ENCODE measurements at places on chromosomes 5 and 9.

DNA sequence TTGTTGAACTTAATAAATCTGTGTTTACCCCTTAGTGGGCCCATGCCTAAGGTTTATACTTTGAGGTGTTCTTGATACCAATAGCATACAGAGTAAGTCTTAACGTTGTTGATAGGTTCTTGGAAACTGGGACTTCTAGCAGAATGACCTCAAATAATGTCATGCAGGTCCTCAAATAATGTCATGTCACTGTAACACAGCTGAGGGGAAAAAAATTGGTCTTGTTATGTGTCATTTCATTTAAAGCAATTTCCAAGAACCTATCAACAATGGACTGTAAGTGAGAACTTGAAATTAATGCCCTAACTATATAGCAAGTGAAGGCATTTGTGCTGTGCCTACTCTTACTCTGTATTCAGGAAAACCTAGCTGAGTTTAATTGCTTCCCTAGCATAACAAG, 7.2 kb downstream of the DNAJA1 start:
- no peak for DNase-seq

- DNase-seq = no peak
Measured at GRCh38 chr5:168362097-168362885, 70.8 kb downstream of the WWC1 start.

DNA sequence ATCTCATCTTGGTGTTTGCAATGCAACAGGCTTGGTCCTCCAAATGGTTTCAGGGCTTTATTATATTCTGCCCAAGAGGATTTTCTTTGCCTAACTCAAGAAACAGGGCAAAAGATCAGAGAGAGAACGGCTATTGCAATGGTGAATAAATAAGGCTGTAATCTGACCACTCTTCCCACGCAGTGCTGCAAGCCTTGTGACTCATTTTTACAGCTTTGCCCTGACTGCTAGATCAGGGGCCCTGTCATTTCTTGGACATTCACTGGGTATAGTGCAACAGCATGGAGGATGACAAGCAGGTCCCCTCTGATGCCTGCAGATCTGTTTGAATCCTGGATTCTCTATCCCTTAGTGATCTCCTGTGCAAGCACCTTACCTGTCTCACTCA, 459.1 kb downstream of the EBF1 start:
- no peak for DNase-seq

DNA sequence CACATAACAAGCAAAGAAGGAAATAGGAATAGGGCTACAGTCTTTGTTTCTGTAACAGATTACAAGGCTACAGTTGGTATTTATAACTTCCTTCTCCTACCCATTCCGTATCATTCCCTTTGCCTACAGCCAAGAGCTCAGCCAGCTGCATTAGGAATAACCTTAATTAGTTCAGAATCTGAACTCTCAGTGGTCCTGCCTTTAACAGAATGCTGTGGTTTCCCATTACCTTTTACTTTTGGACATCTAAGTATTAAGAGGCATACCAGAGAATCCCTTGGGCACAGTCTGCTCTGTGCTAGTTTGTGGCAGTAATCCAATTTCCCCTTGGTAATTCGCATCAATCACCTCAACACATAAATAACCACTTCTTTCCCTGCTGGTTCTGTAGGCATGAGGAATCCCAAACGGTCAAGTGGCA, 44.2 kb downstream of the PKD2L2 start:
- no peak for DNase-seq

- DNase-seq = no peak
Measured at GRCh38 chr5:42521406-42521805, 98.2 kb downstream of the GHR start.

GRCh38 chr5:149238540-149238939, 33.1 kb upstream of the AFAP1L1 start:
- no peak for DNase-seq

GRCh38 chr5:8598996-8599395, 730.0 kb downstream of the MTRR start:
- DNase-seq = no peak

GRCh38 chr9:36903541-36904435, 130.3 kb downstream of the PAX5 start:
- DNase-seq = no peak

DNA sequence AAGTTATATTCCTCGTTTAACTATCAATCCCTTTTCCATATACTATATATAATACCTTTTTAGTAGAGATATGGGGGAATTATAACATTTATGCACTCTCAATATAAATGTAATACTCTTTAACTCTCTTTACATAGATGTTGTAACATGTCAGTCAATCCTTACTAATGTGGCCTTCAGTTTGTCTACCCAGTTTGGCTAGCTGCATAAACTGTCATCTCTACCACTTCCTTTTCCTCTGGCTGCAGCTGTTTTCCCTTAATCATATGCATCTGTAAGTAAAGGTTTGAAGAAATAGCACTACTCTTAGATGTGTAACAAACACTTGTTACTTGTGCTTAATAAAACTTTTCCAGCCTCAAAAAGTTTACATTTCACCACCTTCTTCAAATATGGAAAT, 13.4 kb downstream of the ABHD17B start:
- DNase-seq = no peak

DNA sequence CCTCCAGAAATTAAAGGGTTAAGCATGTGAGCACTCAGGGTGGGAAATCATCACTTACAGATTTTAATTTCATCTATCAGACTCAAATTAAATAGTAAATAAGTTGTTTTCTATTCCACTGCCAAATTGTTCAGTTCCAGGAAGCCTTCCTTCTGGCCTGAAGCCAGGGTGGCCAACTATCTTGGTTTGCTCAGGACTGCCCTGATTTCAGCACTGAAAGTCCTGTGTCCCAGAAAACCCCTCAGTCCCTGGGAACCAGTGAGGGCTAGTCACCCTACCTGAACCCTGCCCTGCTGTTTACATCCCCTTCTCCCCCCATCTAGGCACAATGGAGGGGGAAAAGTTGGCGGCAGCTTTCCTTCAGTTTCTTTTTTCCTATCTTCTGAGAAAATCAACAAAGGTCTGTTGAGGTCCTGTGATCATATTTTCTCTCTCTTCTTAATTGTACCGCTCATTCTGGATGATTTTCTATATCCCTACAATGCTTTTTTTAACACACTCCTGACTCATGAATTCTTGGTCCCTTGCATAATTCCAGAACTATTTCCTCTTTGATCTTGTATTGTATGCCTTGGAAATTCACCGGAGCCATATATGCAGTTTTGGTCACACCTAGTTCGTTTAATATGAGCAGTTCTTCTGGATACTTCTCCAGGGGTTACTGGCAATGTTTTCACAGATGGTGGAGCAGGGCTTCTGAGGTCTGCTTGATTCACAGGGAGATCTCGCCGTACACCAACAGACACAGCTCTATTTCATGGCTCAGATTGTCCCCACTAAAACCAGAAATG, 103.8 kb downstream of the MAP1B start:
- no peak for DNase-seq

GRCh38 chr5:103259705-103260355, 1.3 kb downstream of the MACIR start:
- DNase-seq = no peak

DNA sequence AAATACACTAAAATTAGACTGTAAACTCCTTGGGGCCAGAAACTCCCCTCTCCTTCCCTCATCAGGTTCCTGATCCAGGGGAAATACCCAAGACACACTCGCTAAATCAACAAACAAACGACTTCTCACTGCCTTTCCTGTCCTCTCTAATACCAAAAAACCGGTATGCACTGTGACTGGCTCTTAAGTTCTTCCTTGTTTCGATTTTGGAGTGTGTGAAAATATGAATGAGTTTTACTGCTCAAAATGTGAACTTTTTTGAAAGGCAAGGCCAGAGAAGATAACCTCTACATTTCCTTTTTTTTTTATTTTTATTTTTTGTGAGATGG, 81.1 kb upstream of the EPB41L4B start:
- no peak for DNase-seq

GRCh38 chr9:110258690-110259091, 2.4 kb upstream of the TXN start:
- DNase-seq = no peak

GRCh38 chr5:41277476-41278245, 64.3 kb upstream of the C6 start:
- DNase-seq = no peak

GRCh38 chr9:89154651-89155336, 23.8 kb downstream of the SHC3 start:
- no peak for DNase-seq

- no peak for DNase-seq
Measured at GRCh38 chr9:88312045-88312444, 76.2 kb upstream of the SPIN1 start.

Measured in memory B cell (primary cell).